ENCODE measurements at places on chromosomes 11 and 22. TPM values are rescaled to one million over a fixed set of nuclear protein-coding genes. Genes with fewer than 3 reads are reported as not detected.

Gene MISFA
- total RNA-seq = 0.22 TPM

Gene BTG4
- not detected for total RNA-seq

Gene SHANK2
- total RNA-seq = under 0.01 TPM

Gene PHETA2
- 17.0 TPM for total RNA-seq

Gene C22orf42
- total RNA-seq = not detected

Gene CSF2RB
- 1.4 TPM for total RNA-seq

Gene PRODH
- total RNA-seq = not detected

Gene TESMIN
- total RNA-seq = 0.79 TPM
